ENCODE measurements at places on chromosomes 7 and 10. TPM values are rescaled to one million over a fixed set of nuclear protein-coding genes. Genes with fewer than 3 reads are reported as not detected.

Gene RET
- total RNA-seq = 0.19 TPM

Gene SMO
- 1.7 TPM for total RNA-seq

Gene NRBF2
- 31.0 TPM for total RNA-seq

Gene CDC14C
- total RNA-seq = not detected

Gene TMEM184A
- total RNA-seq = 0.17 TPM

Gene PTPRE
- total RNA-seq = 19.6 TPM

Gene EVX1
- not detected for total RNA-seq

All from subcutaneous adipose tissue (tissue), 4 donors.